ENCODE measurements at places on chromosomes 3 and 15. TPM values are rescaled to one million over a fixed set of nuclear protein-coding genes. Genes with fewer than 3 reads are reported as not detected.

DNA sequence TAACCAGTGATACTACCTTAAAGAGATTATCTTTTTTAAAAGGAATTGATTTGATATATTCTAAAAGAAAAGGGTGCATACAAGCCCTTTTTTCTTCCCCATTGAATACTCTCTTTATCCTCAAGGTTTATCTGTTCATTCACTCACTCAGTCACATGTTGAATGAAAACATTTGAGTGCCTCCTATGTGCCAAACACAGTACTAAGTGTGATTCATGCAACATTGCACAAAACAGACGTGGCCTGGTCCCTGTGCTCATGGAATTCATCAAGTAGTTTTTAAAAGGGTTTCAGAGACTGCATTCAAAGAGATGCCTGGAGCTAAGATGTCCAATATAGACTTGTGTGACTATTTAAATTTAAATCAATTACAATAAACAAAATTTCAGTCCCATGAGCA, 462.2 kb upstream of the MDFIC2 start:
- DNase-seq, result no peak

Gene BLOC1S6
- total RNA-seq, result 56.9 TPM

- no peak for DNase-seq
Measured at GRCh38 chr3:195548006-195548405, 4.9 kb upstream of the PPP1R2 start.

DNA sequence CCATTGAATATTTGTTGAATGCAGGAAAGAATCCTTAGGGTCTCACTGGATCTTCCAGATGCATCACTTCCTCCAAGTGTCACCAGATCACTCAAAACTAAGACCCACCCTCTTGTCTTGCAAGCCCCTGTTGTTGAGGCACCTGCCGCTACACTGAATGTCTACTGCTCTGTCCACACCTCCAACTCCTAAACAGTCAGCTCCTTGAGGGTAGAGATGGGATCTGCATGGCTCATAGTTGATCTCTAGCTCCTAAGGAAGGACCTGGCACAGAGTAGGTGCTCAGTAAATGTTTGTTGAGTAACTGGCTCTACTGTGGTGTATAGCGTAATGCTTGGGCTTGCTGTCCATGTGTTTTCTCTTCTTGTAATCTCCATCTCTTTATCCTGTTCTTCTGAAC, 8.8 kb downstream of the SLC6A20 start:
- no peak for DNase-seq

Data from naive thymus-derived CD4-positive, alpha-beta T cell (primary cell).